Activated CD4-positive, alpha-beta T cell treated with anti-CD3 and anti-CD28 coated beads, Interleukin-2, amount 50 U/mL, for 1 hour (primary cell): ENCODE measurements at places on chromosomes 7 and 10.

DNA sequence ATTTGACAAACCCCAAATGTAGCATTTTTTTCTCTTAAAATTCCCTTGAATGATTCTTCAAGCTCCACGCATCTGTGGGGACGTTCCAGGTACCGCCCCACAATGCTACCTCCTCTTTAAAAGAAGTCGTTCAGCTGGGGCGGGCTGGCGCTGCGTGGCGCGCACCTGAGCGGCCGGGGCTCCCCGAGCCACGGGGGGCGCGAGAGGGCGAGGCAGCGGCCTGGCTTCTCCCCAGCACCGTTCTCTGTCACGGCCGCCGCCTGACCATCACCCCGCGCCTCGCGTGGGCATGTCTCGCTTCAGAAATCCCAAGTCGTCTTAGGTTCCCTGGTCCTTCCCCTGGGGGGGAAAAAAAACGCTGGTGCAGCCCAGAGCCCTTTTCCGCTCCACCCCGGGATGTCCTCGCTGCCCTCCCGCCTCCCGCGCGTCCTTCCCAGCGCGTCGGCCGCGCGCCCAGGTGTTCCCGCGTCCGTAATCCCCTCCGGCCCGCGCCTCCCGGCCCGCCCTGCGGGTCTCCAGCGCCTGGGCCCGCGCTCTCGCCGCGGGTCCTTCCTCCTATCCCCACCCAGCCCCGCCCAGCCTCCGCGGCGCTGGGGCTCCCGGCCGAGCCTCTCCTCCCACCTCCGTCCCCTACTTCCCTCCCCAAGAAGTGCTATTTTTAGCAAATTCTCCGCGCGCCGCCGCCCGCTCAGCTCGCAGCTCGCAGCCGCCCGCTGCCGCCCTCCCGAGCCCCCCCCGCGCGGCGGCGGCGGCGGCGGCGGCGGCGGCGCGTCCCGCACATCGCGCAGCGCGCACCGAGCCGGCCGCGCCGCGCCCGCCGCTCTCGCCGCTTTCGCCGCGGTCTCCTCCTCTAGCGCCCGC, 58.7 kb upstream of the PRPS1L1 start:
- no peak for DNase-seq

- no peak for DNase-seq
These were observed 32.2 kb upstream of the ZNF518A start for GRCh38 chr10:96097865-96098264.

- no peak for DNase-seq
These were observed 34.8 kb upstream of the SEPHS1 start for GRCh38 chr10:13382703-13383398.

- DNase-seq = no peak
These were observed 52.8 kb upstream of the PDLIM1 start for GRCh38 chr10:95343573-95343972.

DNA sequence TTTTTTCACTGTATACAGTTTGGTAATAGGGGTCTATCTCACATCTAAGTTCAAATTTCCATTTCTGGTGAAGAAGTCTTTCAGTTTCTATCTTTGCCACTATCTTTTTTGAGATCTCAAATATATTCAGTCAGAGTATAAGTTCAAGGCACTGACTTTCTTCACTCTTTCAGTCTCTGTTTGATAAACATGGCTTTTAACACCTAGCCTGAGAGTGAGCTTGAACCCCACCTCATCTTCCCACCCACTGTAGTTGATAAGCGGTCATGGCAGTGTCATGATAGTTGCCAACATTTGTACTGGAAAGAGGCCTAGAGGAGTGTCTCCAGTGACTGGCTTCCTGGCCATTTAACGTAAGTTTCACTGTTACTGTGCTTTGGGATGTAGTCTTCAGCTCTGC, 41.2 kb upstream of the AGR3 start:
- no peak for DNase-seq

DNA sequence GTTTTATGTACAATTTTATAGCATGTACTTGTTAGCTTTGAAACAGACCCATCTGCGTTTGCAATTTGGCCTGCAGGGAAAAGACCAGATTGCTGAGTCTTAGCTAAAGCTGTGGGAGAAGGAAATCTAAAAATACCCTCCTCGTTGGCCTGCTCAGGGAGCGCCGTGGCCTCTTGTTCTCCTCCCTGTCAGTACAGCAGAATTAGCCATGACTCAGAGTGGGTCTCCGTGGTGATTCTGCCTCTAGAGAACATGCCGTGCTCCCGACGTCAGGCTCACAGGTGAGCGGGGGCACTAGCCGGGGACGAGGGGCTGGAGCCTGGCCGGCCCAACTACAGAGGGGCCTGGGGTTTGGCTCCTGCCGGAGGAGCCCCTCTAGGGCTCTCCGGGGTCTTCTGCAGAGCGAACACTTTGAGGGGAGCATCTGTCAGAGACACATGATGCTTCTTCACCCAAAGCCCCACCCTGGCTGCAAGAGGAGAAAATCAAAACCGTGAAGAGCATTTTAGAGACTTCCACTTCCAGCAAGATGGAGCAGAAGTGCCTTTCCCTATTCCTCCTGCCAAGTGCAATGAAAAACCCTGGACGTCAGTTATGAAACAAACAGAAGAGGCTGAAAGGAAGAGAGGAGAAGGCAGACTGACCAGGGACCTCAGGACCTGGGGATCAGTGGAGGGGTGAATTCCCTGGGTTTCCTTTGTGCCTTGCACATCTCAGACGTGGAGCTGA, 98.9 kb downstream of the LHPP start:
- no peak for DNase-seq

DNA sequence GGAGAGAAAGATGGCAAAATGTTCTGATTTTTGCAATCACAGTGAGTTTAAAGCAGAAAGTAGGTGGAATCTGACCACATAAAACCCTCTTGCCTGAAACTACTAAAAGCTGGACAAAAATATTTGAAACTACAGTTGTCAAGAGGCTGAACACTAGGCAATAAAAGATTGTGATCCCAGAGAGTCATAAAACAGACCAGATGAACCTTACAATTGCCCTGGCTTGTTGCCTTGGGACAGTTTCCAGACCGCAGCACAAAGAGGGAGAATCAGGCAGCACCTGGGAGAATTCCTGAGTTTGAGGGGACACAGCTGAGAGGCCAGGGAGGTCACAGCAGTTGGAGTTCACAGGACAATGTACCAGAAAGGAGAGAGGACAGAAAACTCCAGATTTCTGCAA, 107.3 kb upstream of the NANOS1 start:
- no peak for DNase-seq

DNA sequence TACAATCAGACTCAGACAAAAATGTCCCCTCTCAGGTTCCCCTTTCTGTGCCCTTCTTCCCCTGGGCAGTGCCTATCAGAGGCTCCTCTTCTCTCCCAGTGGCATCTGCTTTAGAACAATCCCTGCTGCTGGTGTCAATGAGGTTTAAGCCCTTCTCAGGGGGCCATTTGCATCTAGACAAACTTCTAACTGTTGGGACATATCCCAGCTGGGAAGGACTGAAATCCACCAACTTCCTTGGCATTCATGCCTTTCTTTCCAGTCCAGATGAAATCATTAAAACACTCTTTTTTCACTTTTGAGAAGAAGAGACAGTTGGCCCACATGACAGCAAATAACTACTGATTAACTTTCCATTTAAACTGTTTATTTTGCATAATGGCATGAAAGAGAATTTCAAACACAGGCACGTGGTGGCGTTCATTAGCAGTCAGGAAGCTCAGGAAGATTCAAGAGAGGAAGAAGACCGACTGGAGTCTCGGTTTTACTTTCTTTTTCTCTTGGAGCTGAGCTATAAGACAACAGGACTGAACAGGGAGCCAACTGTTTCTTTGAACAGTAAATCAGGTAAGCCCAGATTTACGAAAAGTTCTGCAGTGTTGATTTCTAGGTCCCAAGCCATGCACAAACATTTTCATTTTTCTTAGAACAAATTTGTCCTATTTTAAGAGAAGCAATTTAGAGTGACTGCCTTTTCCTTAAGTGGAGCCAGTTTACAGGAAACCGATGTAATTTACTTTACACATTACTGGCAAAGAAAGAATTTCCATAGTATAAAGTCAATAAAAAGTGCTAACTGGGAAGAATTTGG, at the start of gene GIMAP2:
Gene GIMAP2, plus strand, starts transcription at position 488 of the 811 bp plus-strand sequence. CDS start 1,354 bp downstream, outside the sequence.
- DNase-seq = no peak

- no peak for DNase-seq
These were observed 6.7 kb upstream of the SCRN1 start for GRCh38 chr7:29996321-29996720.

GRCh38 chr7:78130446-78131215, 332.1 kb downstream of the PHTF2 start:
- no peak for DNase-seq
